ENCODE measurements at places on chromosomes 6 and 20.
A peak's percentile ranks its signal among the peaks of the same experiment; 100 is the strongest.

DNA sequence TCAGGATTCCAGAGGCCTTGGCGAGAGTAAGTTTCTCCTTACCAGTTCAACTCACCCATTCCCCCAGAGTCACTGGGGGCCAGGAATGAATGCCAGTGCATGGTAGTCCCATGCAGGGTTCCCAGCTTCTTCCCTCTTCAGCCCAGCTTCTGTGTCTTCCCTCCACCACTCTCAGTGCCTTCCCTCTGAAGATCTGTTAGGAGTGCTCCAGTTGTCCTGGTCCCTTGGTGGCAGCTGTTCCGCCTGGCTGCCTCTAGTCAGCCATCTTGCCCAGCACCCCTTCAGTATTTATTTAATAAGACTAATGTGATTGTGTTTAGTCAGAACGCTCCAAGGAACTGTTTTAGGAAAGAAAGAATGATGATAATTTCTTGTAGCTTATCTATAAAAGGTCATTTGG lies 23.1 kb downstream of the FIG4 start:
- no peak for DNase-seq

GRCh38 chr6:3831761-3832530 lies 17.2 kb upstream of the FAM50B start:
- DNase-seq = no peak

DNA sequence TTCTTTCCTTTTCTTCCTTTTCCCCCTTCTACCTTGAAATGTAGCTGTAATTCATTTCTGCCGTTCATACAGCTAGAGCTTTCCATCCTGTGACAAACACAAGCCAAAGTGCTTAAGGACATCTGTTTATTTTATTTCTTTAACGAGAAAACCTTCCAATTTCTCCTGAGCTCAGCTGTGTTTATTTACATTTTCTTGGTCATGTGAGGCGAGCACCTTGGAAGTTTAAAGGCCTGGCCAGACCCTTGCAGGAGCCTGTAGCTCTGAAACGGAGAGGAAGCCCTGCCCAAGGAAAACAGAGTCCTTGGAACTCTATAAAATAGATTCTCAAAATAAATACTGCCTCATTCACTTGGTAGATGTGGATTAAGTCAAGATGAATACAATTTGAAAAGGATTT lies 223.1 kb downstream of the EYA2 start:
- DNase-seq = no peak

GRCh38 chr6:22642254-22642653 lies 72.9 kb downstream of the HDGFL1 start:
- DNase-seq = no peak

- DNase-seq = no peak
Measured at GRCh38 chr6:47180633-47181032, 129.1 kb downstream of the TNFRSF21 start.

GRCh38 chr6:18214003-18214402 lies 50.3 kb downstream of the DEK start:
- no peak for DNase-seq

GRCh38 chr6:104987218-104987617 lies 30.3 kb downstream of the LIN28B start:
- no peak for DNase-seq

DNA sequence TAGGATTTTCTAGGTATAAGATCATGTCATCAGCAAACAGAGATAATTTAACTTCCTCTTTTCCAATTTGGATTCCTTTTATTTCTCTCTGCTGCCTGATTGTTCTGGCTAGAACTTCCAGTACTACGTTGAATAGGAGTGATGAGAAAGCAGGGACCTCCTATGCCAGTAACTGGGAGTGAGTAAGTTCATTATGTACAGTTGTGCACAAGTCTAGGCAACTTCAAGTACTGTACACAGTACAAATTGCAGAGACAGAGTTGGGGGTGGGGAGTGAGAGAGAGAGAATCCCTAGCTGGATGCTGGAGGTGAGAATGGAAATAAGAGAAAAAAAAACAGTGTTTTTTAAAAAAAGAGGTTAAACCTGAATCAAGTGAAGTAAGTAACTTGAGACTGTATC lies 210.2 kb downstream of the MMUT start:
- no peak for DNase-seq

GRCh38 chr6:27834384-27834783 lies 77.8 kb downstream of the OR2B2 start:
- no peak for DNase-seq

GRCh38 chr6:11922901-11923300 lies 89.2 kb upstream of the HIVEP1 start:
- no peak for DNase-seq

DNA sequence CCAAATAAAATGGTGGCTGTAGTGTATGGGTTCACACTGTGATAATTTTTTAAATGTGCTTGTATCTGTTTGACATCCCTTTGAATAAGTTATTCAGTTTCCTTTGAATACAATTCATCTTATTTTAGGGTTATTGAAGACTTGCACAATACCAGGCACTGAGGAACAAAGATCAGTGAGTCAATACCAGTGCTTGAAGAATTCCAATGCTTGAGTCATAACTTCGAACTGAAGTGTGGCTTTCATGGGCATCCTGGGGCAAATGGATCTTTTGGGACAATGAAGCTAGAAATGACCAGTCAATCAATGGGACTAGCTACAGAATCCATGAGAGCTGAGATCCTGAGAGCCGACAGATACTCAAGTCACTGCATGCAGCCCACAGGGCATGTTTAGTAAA lies 349.9 kb upstream of the FLRT3 start:
- DNase-seq = no peak

DNA sequence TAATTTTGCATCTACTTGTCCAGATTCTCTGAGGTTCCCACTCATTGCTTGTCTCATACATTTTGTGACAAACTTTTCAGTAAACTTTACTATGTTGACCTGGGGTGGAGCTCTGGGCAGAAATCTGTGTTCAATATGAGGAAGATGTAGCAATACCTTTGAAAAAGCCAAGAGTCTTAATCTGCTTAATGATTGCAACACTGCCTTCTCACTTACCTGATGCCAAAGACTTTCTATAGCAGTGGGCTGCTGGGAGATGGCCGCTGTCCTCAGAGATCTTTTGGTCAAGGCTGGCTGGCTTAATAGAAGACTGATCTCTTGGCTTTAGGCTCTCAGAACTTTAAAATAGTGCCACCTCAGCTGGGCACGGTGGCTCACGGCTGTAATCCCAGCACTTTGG lies 70.1 kb upstream of the RBM24 start:
- no peak for DNase-seq

- DNase-seq = no peak
Measured at GRCh38 chr6:41025966-41026530, 13.0 kb downstream of the UNC5CL start.

GRCh38 chr20:63268671-63269439 lies 3.8 kb upstream of the ARFGAP1 start:
- no peak for DNase-seq

- DNase-seq = no peak
Measured at GRCh38 chr20:10357061-10357708, 76.8 kb downstream of the MKKS start.

DNA sequence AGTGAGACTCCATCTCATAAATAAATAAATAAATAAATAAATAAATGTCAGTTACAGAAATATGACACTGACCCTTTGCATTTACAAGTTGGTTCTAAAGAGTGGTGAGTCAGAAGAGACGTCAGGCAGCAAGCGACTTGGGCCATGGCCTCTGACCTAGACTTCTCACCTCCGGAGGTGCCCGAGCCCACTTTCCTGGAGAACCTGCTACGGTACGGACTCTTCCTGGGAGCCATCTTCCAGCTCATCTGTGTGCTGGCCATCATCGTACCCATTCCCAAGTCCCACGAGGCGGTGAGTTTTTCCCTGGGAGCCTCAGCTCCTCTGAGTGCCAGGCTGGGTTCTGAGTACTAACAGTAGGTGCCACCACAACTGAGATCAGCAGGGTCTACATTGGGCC lies 11.7 kb downstream of the MANBAL start:
- DNase-seq = no peak

- no peak for DNase-seq
Measured at GRCh38 chr6:45297320-45297719, 30.8 kb upstream of the RUNX2 start.

GRCh38 chr6:106308985-106309384 lies 16.6 kb downstream of the ATG5 start:
- DNase-seq = no peak

DNA sequence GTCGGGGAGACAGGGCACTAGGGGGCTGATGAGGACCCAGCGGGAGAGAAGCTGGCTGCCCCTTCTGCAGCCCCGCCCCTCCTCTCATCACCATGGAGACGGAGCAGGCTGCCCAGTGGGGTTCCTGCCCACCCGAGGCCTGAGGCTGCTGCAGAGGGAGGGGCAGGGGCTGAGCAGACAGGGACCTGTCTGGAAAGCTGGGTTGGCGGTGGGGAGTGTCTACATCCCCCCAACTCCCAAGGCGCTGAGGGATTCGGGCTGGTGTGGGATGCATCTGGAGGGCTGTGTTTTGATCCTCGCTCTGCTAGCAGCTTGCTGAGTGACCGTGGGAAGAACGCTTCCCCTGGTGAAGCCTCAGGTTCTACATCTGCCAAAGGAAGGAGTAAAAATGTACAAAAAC lies 1.2 kb upstream of the BPI start:
- DNase-seq = no peak

DNA sequence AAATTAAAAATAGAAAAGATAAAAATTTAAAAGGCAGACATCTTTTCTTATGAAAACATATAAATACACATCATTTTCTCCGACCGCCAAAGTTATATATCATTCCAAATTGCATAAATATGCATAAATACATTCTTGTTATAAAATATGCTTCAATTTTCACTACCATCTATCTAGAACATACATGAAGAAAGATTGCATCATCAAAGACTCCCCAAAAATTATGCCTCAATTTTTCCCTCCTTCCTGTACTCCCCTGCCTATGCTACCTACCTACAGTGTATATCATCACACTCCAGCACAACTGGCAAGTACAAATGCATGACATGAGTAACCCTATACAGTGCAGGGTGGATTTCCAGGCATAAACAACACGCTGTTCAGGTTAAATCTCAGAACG lies 49.9 kb upstream of the TENT5A start:
- DNase-seq = no peak

DNA sequence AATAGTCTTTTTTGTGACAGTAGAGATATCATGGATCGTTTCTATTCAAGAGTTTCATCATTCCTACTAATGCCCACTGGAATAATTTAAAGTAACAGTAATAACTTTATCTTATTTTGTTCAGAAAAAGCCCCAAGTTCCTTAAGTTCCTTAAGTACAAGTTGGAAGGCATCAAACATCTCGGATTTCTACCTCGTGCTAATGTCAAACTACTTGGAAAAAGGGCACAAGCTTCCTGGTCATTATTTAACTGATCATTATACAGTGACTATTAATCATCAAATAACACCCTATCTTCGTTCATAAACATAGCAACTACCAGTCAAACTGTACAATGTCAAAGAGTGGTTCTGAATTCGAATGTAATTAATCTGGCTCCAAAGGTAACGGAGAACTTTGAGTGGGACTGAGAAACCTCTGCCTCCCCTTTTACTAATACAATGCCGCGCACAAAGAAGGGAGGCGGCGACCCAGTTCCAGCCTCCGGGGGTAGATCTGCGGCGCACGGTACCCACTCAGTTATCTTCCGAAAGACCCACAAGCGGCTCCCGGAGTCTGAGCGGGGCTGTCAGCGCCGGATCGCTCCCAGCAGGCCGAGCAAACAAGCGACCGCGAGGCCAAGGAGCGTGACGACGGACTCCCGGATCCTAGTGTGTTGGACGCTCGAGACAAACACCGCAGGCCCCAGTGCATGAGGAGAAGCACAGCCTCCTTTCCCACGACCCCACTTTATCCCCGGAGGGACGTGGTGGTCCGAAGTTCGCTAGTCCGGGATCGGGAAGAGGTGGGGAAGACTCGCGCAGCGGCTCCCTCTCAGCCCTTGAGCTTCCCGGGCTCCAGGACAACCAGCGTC lies 716 bp downstream of the SHPRH start:
- DNase-seq = peak; percentile 10

DNA sequence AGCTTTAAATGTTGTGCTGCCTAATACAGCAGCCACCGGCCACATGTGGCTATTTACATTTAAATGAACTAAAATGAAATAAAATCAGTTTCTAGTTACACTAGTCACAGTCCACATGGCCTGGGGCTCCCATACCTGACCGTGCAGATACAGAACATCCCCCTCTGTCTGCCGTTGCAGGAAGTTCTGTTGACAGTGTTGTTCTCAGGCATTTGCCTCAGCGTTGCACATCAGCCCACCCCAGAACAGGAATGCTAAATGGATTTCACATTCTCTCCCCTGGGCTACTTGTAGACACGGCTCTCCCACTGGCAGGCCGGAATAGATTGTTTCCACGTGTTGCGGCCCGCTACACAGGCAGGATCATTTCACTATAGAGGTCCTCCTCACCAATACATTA lies 26.3 kb downstream of the JAG1 start:
- no peak for DNase-seq

- DNase-seq = no peak
Measured at GRCh38 chr6:35381132-35381531, 38.8 kb downstream of the PPARD start.

- DNase-seq = no peak
Measured at GRCh38 chr6:150128425-150128824, 14.4 kb upstream of the PPP1R14C start.

DNA sequence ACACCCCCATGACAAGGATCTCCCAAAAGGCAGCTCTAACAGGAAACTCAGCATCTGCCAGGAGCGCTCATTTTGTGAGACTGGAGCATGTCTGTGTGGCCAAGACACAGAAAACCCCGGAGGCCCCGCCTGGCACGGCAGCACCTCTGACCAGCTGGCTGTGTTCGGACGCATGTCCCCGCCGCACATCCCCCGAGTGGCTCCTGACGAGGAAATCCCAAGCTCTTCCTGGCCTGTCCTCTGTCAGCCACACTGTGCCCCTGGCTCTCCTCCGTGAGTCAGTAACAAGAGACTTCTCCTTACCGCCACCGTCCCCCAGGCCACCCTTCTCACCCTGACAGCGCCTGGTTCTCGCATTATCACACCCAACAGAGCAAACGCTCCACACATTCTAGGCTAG lies 14.4 kb downstream of the SLC2A4RG start:
- DNase-seq = no peak

DNA sequence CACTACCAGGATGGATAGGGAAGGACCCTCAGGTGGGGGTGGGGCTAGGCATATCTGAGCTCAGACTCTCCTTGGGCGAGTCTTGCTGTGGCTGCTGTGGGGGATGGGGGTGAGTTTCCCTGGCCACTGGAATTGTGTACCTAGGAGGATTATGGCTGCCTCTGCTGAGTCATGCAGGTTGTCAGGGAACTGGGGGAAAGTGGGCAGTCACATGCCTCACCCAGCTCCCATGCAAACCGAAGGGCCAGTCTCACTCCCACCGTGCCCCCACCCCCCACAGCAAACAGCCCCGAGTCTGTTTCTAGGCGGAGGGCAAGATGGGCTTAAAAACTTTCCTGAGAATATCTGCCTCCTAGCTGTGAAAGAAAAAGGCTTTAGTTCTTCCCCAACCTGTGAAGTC lies 210.3 kb upstream of the FERMT1 start:
- no peak for DNase-seq
